ENCODE measurements at places on chromosomes 3 and 15.

DNA sequence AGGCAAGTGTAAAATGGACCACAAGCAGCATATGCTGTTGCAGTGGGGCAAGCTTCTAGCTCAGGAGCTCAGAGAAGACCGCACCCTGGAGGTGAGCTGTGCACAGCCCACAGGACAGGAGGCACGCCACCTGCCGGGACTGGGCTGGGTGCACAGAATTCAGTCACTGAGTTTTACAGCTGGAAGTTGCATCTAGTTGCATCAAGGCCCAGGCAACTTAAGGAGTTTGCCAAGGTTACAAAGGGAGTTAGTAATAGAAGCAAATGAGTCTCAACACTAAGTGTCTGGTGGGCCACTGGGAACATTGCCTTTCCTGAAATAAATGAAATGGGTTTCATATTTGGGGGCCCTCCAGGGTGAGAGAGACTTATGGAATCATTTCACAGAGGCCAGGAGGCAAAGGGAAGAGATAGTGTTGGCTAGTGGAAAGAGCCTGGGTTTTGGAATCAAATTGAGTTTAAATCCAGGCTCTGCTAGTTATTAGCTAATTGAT, 36.0 kb upstream of the TIMP4 start:
- DNase-seq: no peak

DNA sequence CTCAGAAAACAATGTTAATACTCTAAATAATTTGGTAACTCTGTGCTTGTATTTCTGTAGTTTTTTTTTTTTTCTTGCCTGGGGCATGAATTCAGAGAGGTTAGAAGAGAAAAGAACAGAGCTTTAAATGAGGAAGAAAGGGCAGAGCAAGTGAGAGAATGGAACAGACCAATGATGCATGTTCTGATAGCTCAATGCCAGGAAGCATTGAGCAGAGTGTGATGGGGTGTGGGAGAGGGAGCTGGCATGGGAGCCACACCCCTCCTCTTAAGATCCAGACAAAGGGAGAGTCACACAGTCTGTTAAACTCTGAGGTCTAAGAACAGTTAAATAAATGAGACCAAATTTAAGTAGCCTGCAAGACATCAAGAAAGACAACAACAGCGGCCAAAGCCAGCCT, 538.6 kb downstream of the TUSC7 start:
- no peak for DNase-seq

GRCh38 chr3:170723241-170723640, 137.4 kb upstream of the SLC7A14 start:
- no peak for DNase-seq

DNA sequence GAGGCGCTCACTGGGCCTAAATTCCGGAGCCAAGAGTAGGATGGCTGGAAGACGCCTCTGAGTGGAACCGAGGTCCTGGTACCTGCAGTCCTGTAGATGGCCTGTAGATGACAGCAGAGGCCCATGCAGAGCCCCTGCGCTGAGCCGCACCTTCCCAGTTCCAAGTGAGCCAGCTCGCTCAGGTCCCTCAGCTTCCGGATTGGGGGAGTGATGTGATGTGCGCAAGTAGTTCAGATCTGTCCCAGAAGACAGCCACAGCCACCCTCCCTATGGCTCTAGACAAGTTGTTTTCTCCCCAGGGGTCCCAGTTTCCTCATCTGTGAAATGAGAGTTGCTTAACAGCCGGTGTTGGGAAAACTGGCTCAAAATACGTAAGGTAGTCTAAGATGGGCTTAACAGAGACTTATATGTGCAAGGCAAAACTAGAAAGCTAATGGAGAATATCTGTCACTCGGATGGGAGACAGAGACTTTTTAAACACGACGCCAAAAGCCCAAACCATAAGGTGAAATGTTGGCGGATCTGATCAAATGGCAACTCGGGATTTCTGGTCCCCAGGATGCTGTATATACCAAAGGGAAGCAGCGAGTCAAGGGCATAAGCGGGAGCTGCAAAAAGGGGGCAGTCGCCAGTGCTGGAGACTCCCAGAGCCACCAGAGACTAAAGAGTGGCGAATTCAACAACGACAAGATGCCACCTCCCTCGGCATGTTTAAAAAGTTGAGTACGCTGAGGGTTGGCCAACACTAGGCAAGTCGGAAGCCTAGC, 765 bp upstream of the MAPKAPK3 start:
- DNase-seq: peak; percentile 81

DNA sequence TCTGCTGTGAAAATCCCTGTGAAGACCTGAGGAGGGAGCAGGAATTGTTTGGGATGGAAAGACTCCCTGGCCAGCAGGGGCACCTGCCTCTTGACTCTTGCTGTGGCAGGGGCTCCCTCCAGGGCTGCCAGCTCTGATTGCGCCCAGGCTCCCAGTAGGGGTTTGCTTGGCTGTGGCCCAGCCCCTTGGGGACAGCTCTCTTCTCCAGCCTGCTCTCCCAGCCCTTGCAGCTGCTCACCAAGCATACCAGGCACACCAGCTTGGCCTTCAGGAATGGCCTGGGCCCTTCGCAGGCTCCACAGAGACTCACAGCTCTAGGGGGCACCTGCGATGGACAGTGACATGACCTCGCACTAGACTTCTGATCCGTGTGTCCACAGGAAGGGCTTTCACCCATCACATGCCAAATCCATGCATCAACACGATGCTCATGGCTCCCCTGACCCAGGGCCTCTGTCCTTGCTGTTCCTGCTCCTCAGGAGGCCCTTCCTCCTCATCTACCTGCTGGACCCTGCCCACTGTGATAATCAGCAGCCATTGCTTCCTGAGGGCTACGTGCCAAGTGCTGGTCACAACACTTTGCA, 61.8 kb downstream of the SCN5A start:
- no peak for DNase-seq

DNA sequence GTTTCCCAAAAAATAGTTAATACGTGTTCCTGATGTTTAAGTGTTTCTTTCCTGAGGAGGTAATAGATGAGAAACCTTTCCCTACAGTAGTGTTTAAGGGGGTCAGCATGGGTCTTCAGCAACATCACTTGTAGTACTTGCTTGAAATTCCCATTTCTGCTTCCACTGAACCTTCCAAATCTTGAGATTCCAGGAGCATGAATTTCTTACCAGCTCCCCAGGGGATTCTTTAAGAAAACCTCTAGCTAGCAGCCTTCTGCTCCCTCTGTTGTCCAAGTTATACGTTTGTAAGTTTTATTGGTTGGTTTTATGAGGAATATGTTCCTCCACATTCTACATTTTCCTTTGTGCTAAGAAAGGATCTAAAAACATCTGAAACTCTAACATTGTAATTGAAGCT, 38.2 kb upstream of the ACP3 start:
- no peak for DNase-seq

GRCh38 chr3:151322511-151322910, 5.9 kb upstream of the GPR87 start:
- DNase-seq: no peak

- DNase-seq: no peak
These were observed 169.0 kb downstream of the PGPEP1L start for GRCh38 chr15:98838387-98839259.

DNA sequence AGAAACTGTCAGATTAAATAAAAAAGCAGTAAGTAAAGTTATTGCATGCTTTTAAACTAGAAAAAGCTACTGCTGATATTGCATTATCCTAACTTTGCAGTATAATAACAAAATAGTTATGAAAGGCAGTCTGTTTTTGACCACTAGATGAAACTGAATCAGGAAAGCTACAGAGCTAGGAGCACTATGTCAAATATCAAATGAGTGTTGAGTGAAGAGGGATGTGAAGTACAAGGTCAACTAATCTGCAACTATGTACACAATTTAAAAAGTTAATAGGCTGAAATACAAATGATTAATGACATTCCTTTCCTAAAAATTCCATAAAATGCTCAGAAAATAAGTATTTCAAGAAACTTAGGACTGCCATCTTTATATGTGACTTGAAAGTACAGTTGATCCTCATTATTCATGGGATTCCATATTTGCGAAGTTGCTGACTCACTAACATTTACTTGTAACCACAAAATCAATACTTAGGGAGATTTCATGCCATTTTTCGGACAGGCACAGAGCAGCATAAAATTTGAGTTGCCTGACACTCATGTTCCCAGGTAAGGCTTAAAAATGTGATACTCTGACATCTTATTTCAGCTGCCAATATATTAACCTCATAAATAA, 34.5 kb downstream of the SLC4A7 start:
- no peak for DNase-seq

- no peak for DNase-seq
These were observed 19.6 kb downstream of the CYFIP1 start for GRCh38 chr15:22960556-22960955.

DNA sequence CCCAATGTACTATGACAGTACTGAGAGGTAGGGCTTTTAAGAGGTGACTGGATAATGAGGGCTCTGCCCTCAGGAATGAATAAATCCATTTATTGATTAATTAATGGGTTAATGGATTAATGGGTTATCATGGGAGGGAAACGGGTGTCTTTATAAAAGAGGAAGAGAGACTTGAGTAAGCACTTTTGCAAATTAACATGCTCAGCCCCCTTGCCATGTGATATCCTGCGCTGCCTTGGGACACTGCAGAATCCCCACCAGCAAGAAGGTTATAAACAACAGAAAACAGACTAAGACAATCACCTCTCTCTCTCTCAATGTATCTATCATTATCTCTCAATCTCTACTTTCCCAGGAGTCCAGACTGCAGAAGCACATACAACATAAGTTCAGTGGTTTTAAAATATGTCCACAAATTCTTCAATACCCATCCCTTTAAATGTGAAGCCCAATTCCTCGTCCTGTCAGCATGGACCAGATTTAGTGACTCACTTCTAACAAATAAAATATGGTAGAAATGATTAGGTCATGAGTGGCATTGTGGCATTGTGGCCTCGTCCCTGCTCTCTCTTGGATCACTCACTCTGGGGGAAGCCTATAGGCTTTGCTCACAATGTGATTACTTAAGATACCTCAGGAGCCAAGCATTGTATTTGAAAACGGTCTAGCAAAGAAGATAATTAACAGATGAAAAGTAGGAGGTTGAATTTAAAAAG, 40.0 kb upstream of the IL12A start:
- DNase-seq: no peak

DNA sequence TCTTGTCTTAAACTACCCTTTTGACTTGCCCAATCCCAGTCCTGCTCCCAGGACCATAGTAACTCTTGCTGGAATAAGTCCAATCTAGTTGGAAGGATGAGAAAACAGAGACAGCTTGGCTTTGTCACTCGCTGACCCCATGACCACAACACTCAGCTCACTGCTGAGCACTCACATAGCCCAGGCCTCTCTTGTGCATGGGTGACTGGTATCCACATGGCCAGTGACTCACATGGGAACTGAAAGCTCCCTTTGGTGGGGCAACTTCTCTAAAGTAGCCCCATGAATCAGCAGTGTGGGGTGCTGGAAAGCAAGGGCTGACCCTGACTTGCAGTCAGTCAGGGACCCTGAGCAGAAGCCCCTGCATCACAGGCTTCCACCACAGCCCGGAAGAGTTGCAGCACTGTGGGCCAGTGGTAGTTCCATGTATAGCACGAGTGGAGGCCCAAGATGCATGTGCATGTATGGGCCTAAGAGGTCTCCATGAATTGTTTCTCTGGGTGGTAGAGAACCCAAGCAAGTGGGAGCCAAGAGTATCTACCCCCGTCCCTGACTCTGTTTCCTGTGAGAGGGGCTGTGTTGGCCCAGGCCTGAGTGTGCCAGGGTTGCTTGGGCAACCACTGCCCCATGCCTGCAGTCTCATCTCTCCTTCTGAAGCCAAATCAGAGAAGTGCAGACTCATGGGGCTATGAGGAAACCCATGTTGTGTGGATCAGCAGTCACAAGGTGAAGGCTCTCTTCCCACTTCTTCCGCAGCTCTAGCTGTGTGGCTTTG, 62.1 kb upstream of the XCR1 start:
- DNase-seq: peak; percentile 97

GRCh38 chr3:64905906-64906410, 218.2 kb upstream of the ADAMTS9 start:
- no peak for DNase-seq

- no peak for DNase-seq
These were observed 202.2 kb downstream of the DOCK3 start for GRCh38 chr3:50876947-50877346.

DNA sequence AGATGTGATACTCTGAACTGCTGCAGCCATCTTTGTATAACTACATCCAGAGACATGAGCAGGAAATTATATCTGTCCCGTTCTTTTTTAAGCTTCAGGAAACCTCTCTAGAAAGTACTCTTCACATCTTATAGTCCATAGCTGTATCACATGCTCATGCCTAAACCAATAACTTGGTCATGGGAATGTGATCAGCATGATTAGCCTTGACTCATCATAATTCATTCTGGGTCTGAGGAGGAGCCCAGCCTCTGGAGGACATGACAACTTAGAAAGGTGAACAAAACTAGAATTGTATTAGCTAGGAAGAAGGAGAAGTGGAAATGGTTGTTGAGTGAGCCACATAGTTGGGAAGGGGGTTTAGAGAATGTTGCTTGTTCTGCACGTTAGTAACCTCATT, 12.9 kb downstream of the PPM1L start:
- DNase-seq: no peak

- no peak for DNase-seq
These were observed 13.3 kb downstream of the ABHD2 start for GRCh38 chr15:89101302-89102193.

GRCh38 chr3:195209847-195210265, 61.1 kb downstream of the XXYLT1 start:
- no peak for DNase-seq
